Lower lobe of right lung (tissue), 2 donors: ENCODE measurements at places on chromosomes 16 and 17. TPM values are rescaled to one million over a fixed set of nuclear protein-coding genes. Genes with fewer than 3 reads are reported as not detected.

The FZD2 gene
- total RNA-seq: 7.4 TPM

The ZNF385C gene
- 1.2 TPM for total RNA-seq

The POLR2A gene
- 101 TPM for total RNA-seq

The FSCN2 gene
- 3.3 TPM for total RNA-seq

DNA sequence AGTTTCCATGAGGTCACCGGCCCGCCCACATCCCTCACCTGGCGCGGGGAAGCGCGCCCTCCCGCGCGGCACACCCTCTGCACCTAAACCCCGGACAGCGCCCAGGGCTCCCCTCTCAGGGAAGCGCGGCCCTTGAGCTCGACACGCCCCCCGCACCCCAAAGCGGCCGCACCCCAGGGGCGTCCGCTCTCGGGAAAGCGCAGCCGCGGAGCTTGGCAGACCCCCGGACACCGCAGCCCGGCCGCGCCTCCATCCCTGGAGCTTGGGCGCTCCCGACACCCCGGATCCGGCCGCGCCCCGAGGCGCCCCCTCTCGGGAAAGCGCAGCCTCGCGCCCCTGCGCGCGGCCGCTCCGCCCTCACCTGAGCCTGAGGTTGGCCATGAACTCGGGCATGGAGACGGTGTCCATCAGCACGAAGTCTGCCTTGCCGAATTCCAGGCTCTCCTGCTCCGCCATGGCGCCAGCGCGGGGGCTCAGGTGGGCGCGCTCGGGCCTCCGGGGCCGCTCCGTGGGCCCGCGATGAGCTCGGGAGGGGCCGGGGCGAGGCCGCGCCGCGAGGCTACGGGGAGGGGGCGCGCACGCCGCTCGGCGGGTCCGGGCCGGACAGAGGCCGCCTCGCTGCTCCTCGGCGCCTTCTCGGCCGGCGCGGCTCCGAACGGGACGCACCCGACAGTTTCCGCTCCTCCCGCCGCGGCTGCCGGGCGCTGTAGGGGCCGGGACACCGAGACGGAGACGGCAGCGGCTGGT lies at the start of gene MYO1D:
MYO1D (minus strand) TSS at position 708 of the 747 bp plus-strand sequence; CDS start at position 456, 252 bp downstream.
- peak within 1 kb of the TSS; percentile 94 for H3K27ac ChIP-seq
- peak; percentile 83 for DNase-seq
- H3K4me3 ChIP-seq: peak within 1 kb of the TSS; percentile 72
- peaks cover 36% of the 10 kb centered on the region for H3K4me1 ChIP-seq
- no peaks in the 10 kb centered on the region for H3K27me3 ChIP-seq
- no peaks in the 10 kb centered on the region for H3K36me3 ChIP-seq

GRCh38 chr16:48194828-48195556 lies 39.2 kb upstream of the ABCC12 start:
- H3K36me3 ChIP-seq: no peaks in the 10 kb centered on the region
- DNase-seq: no peak
- H3K27me3 ChIP-seq: no peaks in the 10 kb centered on the region
- H3K4me3 ChIP-seq: no peak overlapping the region
- no peak overlapping the region for H3K27ac ChIP-seq
- no peaks in the 10 kb centered on the region for H3K4me1 ChIP-seq

DNA sequence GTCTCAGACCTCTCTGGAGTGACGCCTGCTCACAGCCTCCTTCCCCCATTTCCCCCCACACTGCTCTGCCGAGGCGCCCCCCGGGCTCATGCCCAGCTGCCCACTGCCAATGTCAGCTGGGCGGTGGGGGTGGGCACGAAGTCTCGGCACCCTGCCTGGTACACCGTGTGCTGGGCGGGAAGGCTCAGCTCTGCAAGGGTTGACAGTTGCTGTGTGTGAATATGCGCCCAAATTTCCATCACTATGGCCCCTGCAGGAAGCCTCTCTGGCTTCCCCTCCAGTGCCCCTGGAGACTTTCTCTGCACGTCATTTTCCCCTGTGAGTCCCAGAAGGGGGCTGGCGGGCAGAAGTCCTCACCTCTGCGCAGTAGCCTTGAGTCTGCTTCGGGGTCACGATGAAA lies 11.6 kb upstream of the CAMKK1 start:
- no peak for DNase-seq
- no peak overlapping the region for H3K4me3 ChIP-seq
- no peaks in the 10 kb centered on the region for H3K4me1 ChIP-seq
- H3K27ac ChIP-seq: no peak overlapping the region
